ENCODE measurements at places on chromosomes 2 and 18.

- no peak for DNase-seq
Measured at GRCh38 chr2:211516537-211516936, 960.1 kb downstream of the CPS1 start.

GRCh38 chr2:189933911-189934399 lies 128.6 kb downstream of the MSTN start:
- no peak for DNase-seq

DNA sequence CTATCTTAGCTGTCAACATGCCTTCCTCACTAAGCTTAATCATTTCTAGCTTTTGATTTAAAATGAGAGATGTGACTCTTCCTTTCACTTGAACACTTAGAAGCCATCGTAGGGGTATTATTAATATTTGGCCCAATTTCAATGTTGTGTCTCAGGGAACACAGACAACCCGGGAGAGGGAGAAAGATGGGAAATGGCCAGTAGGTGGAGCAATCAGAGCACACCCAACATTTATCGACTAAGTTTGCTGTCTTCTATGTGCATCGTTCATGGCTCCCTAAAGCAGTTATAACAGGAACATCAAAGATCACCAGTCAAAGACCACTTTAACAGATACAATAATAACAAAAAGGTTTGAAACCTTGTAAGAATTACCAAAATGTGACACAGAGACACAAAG lies 110.2 kb downstream of the OLA1 start:
- DNase-seq: no peak

GRCh38 chr2:85427300-85427835 lies 8.9 kb downstream of the SH2D6 start:
- DNase-seq: no peak

- DNase-seq: no peak
Measured at GRCh38 chr2:10413991-10414451, 34.1 kb downstream of the ODC1 start.

- no peak for DNase-seq
Measured at GRCh38 chr18:74497324-74497676, 1.1 kb downstream of the CNDP2 start.

GRCh38 chr2:202072226-202072625 lies 829 bp upstream of the KIAA2012 start:
- DNase-seq: peak; percentile 30

DNA sequence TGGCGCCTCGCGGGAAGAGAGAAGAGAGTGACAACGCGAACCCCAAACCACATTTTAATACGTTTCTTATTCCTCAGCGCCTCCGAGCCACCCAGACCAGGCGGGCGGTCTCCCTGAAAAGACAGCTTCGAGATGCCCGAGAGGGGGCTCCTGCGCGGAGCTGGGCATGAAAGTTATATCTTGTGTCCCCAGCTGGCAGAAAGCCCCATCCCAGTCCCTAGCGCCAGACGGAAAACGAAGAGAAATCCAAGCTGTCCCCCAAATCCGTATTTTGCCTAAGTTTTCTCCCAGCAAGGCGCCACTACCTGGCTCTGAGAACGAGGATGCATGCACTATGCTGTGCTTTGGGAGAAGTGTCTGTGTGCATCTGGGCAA lies 797 bp downstream of the NXPH2 start:
- no peak for DNase-seq

GRCh38 chr2:48829036-48829435 lies 73.5 kb upstream of the LHCGR start:
- no peak for DNase-seq

DNA sequence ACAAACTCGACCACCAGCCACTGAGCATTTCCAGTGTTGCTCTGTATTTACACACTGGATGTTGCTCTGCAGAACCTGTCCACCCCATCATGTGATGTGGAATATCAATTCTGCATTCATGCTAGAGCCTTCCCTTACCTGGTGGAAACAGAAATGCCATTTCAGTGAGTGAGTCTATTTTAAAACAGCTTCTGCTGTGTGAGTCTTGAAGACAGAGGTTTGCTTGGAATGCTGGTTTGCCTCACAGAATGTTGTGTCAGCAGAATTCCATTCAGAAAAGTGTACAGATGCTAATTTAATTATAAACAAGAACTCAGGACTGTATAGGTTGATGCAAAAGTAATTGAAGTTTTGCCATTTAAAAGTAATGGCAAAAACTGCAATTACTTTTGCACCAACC lies 118.3 kb downstream of the MAP3K20 start:
- no peak for DNase-seq

DNA sequence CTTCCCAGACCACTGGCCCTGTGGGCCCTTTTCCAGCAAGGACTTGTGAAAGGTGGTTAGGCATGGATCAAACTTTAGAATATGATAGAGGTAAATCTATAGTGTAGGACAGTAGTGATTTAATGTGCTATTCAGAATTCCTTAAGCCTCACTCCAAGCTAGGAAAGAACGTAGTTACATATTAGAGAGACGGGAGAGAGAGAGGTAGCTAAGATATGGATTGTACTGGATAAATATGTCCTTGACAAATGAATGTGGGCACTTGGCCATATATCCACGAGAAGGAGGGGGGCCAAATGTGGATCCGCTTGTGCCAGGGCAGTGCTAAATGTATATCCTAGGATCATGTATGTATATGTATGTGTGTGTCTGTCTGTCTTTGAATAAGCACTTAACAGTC lies 6.5 kb downstream of the KCNJ3 start:
- DNase-seq: no peak

DNA sequence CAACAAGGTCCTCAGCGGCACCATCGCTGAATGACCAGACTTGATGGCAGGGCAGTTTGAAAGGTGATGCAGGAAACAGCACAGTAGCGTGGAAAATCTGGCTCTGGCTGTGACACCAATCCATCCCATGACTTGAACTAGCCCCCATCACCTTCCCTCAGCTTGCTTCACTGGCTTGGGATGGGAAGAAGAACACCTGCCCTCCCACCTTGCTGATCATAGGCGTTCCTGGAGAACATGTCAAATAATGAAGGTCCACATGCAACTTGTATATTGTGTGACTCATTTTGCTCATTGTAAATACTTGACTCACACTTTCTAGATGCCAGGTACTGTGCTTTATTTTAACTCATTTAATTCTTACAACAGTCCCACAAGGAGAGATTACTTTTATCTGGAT lies 292.4 kb upstream of the SPRED2 start:
- no peak for DNase-seq

GRCh38 chr2:85189606-85190270 lies 56.5 kb downstream of the TCF7L1 start:
- no peak for DNase-seq

DNA sequence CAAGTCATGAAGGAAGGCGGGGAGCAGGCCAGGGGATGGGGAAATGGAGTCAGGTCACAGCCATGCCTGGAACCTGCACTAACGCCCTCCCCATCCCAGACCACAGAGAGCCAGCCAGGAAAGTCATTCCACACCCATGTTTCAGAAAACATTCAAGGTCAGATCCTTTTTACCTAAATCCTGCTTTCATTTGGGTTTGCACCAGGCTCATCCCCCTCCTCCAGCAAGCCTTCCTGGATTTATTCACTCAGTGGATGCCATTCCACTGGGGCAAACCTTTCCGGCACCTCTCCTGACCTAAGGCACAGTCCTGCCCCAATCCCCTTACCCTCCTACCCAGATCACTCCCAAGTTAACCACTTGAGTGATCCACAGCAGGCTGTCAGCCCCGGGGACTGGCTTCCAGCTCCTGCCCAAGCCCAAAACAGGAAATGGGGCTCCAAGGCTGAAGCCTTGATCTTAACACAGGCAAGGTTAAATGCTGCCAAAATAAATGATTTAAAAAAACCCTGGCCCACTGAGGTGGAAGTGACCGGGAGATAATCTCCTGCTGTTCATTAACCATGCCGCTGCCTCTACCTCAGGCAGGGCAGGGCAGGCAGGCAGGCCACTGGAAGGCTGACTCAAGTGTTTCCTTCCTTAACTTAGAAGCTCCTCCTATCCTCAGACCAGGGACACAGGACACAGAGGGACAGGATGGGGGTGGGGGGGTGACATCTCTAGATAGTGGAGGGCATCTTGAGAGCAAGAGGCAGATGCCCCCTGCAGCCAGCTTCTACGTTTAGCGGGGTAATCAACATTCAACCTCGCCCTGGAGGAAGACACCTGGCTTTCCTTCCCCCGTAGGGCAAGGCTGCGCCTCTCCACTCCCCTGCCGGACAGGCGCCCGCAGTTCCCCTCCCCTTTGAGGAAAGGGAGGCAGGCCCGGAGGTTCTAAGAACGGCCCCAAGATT lies 1.4 kb downstream of the RAB11FIP5 start:
- no peak for DNase-seq

GRCh38 chr2:236607471-236608187 lies 38.0 kb downstream of the ACKR3 start:
- DNase-seq: no peak

- DNase-seq: no peak
Measured at GRCh38 chr2:28716265-28716865, 35.3 kb upstream of the PPP1CB start.

GRCh38 chr2:171317492-171318125 lies 116.2 kb downstream of the METTL8 start:
- no peak for DNase-seq

- DNase-seq: no peak
Measured at GRCh38 chr2:219441451-219442255, 7.0 kb downstream of the SPEG start.

GRCh38 chr2:171651667-171652415 lies 35.4 kb upstream of the DYNC1I2 start:
- DNase-seq: no peak

- DNase-seq: no peak
Measured at GRCh38 chr2:57876313-57876712, 170.3 kb upstream of the VRK2 start.

- DNase-seq: no peak
Measured at GRCh38 chr2:219570924-219571310, 422 bp downstream of the OBSL1 start.

DNA sequence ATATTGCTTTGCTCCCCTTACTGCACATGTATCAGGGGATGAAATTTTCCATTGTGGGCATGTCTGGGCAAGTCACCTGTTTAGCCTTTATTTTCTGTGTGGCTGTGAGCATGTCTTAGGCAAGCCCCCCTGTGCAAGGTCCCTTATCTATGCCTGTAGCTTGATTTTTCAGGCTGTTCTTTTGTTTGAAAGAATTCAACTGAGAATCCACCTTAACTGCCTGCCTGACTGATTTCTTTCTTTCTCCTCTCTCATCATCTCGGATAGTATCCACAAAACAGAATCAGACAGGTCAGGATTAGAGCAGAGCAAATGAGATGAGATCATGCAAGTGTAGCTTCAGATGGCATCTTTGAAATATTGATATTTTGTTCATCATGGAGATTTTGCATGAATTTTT lies 1147.5 kb upstream of the ACVR2A start:
- DNase-seq: no peak

- no peak for DNase-seq
Measured at GRCh38 chr2:173719471-173719870, 245.7 kb downstream of the SP3 start.

DNA sequence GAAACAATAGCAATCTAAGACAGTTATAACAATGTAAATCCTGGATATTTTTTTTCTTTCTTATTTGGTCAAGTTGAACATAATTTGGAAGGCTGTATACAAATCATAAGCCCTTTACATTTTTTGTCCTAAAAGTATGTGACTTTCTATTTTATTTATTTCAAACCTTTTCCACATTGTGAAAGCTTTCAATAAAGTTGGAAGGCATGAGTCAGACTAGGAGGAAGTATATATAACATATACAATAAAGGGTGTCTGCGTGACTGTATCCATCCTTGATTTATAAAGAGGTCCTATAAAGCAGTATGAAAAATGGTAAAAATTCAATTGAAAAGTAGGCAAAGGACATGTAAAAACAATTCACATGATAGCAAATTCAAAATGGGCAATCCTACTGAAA lies 44.4 kb downstream of the CRACDL start:
- DNase-seq: no peak

GRCh38 chr18:44509048-44509447 lies 171.6 kb upstream of the SETBP1 start:
- DNase-seq: no peak

DNA sequence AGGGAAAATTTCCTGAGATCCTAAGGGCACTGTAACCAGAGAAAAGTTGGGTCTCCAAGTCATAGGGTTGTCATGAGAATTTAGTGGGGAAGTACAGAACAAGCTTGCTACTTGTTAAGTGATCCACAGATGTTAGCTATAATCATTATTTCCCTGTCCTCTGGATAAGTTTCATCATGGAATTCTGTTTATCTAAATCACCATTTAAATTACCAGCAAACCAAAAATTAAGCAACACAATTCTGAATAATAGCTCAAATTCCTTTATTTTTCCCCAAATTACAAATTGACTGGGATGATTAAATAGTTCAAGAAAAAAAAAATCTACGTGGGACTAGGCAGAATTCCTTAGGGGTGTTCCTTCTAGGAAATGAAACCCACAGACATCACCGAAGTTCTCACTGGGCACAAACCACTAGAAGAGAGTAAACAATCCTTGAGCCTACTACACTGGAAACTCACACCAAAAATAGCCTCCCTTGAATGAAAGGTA lies 159.5 kb downstream of the COL6A3 start:
- no peak for DNase-seq

- DNase-seq: no peak
Measured at GRCh38 chr2:30503007-30503694, 56.1 kb downstream of the LCLAT1 start.

- no peak for DNase-seq
Measured at GRCh38 chr2:119637371-119637770, 41.6 kb upstream of the TMEM177 start.

DNA sequence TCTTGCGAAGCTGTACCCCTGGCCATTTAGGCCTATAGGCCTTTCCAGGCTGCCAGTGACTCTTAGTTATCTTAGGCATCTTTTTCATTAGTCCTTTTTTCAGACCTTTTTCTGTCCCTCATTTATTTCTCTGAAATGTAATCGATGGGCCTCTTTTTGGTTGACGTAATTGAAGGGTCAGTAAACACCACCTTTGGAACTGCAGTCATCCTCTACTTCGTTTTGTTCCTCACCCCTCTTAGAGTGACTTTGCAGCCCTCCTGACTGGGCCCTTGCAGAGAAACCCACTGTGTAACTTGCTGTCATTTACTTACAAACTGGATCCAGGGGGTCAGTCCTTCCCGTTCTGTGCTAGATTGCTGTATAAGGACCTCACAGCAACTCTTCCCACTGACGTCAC lies 23.2 kb downstream of the CENPO start:
- DNase-seq: no peak
